Stimulated activated CD8-positive, alpha-beta memory T cell treated with anti-CD3 and anti-CD28 coated beads, Interleukin-15, amount 100 ng/mL, for 48 hours (primary cell): ENCODE measurements at places on chromosomes 2 and 18.

DNA sequence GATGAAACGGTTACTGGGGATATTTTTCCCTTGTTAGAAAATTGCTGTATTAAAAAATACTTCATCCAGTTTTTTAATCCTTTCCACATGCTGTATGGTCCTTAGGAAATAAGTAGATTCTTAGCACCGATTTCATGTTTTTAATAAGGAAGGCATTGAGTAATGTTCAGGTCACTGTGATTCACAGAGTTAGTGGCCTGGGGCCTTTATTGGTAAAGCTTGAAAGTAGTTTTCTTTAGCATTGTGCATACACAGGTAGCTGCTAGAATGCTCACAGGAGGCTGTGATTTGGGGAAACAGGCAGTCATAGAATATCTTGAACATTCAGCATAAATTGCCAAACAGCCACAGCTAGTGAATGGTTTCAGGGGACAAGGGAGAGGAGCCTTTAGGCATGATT, 79.8 kb downstream of the XRCC5 start:
- DNase-seq, result no peak

DNA sequence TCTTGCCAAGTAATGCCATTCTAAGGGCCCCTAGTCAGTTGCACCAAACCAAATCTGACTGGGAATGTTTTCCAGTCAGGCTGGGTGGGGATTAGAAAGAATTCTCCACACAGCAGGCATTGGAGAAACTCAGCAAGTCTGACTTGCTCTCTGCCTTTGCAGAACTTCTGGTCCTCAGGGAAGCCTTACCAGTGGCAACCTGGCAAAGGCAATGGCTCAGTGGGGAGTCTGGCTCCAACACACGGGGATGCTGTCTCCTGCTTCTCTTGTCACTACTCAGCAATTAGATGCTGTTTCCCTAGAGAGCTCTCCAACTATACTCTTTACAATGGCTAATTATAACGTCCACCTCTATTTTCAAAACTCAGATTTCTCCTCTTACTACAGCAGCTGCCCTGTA, 810.7 kb downstream of the LRRTM4 start:
- no peak for DNase-seq

DNA sequence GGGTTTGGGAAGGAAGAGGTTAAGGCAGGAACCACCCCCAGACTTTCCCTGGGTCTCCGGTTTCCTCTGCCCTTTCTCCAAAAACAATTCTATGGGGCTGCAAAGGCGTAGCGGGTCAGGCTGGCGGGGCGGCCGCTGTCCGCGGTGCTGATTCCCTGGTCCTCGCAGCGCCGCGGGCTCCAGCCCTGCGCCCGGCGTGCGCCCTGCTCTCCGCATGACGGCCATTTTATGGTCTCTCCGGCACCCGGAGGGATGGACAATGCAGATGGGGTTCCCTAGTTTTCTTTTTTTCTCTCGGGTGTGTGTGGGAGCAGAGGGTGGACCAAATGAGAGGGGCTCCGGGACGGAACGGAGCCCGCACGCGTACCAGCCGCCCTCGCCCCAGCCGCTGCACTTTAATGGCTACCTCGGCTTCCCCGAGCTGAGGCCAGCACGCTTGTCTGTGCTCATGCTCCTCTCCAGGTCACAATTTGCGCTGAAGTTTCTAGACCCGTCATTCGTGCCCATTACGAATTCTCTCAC, 1.6 kb downstream of the ST8SIA3 start:
- no peak for DNase-seq

DNA sequence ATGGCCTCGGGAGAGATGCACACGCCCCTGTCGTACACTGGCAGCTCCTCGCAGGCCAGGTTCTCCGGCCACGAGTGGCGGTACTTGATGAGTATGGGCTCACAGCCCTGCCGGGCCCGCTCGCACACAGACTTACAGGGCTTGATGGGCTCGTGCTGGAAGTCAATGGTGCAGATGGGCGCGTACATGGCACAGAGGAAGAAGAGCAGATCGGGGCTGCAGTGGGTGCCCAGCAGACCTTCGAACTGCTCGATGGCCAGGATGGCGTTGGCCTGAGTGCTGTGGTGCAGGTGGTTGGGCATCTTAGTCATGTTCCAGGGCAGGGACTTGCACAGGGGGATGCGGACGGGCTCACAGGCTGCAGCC, 359 bp downstream of the FRZB start:
- no peak for DNase-seq

GRCh38 chr2:182962641-182963040, 75.6 kb downstream of the NCKAP1 start:
- DNase-seq, result no peak

GRCh38 chr2:54755641-54756326, 32.3 kb downstream of the EML6 start:
- no peak for DNase-seq

DNA sequence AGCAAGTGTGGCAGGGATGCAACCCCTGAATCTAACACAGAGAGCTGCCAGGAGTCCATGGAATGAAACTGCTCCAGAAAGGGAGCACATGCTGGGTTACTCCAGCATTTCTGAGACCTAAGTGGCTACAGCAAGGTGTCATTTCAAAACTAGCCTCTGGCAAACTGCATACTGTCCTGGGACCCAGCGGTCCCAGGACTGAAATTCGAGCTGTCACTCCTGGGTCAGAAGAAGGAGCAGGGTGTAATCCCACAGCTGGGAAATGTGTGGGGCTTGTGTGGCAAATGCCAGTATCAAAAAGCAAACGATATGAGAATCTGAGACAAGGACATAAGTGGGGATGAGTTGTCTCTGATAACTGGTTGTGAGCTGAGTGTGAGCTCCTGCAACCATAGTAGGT, 70.3 kb upstream of the ACVR1C start:
- DNase-seq, result no peak

GRCh38 chr2:43818761-43819160, 19.9 kb downstream of the ABCG5 start:
- DNase-seq, result peak; percentile 25

DNA sequence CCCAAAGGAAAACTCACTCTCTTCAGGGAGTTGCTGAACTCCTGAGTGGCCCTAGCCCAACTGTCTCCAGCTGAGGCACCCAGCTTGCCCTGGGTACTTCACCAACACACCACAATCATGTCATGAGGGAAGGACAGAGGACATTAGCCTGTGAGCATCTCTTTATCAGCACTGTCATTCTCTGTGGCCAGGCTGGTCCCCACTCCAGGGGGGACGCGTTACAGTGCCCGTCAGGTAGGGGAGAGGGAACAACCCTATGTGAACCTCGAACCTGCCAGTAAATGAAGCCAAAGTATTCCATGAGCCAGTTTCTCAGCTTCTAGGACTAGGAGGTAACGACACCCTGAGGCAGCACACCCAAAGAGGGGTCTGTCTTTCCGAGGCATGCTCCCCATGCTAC, 94.9 kb upstream of the MGAT4A start:
- no peak for DNase-seq

DNA sequence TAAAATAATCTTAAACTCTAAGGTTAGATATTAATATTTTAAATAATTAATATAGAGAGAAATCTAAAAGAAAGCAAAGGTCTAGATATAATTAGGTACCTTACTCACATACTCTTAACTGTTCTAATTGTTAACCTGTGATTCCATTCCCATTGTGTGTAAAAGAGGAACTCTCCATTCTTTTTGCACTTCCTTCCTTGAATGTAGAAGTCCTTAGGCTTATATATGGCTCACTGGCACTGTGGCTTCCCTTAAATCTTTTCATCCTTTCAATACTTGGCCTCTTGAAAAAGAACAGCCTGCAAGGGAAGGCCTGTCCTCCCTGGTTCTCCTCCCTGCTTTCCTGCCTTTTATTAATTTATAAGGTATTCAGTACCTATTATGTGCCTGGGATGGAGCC, 182.8 kb upstream of the FOSL2 start:
- DNase-seq, result no peak

GRCh38 chr18:13725566-13726231, 659 bp downstream of the FAM210A start:
- DNase-seq, result no peak

DNA sequence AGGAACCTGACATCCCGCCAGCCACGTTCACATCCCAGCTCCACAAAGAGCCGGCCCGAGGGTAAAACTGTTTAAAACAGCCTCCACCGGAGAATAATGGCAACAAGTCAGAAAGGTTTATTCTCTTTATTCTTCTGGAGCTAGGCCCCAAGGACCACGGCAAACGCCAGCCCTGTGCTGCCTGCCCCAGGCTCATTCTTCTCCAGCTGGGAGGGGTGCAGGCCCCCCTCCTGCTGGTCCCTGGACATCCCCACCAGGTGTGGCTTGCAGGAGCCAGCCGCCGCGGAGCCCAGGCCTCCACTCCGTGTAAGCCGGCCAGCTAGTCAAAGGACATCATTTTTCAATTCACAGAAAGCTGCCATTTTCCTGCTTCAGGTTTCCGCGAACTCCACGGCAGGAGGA, 65.8 kb upstream of the SALL3 start:
- no peak for DNase-seq
